Aorta (tissue), 5 donors: ENCODE measurements at places on chromosomes 3 and 15. TPM values are rescaled to one million over a fixed set of nuclear protein-coding genes. Genes with fewer than 3 reads are reported as not detected.
A peak's percentile ranks its signal among the peaks of the same experiment; 100 is the strongest.

TM4SF4 gene
- total RNA-seq: not detected

CNTN4 gene
- 228 TPM for total RNA-seq

ZNF80 gene
- total RNA-seq: 0.15 TPM

LARP6 gene
- total RNA-seq: 49.7 TPM

CCDC9B gene
- 59.6 TPM for total RNA-seq

GRCh38 chr3:45210308-45211041, 15.6 kb downstream of the TMEM158 start:
- H3K27me3 ChIP-seq: no peaks in the 10 kb centered on the region
- no peak overlapping the region for H3K27ac ChIP-seq
- H3K4me1 ChIP-seq: no peaks in the 10 kb centered on the region
- no peak overlapping the region for H3K4me3 ChIP-seq
- peak; percentile 93 for DNase-seq

DNA sequence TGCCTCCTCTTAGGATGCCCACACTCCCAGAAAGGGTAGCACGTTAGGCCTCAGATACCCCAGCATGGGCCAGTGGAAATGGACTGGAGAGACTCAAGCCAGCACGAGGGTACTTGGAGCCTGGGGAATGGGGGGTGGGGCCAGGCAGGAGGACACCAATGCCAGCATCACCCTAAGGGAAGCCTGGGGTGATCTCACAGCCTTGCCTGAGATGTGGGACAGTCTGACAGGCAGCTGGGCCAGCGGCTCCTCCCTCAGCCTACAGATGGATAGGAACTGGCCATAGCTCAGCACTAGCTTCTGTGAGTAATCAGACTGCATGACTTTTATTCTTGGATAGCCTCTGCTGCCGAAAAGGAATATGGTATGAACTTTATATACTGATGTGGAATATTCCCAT, 59.6 kb upstream of the MRPS22 start:
- DNase-seq: peak; percentile 26
- H3K27me3 ChIP-seq: no peaks in the 10 kb centered on the region
- H3K4me1 ChIP-seq: no peaks in the 10 kb centered on the region
- no peak overlapping the region for H3K4me3 ChIP-seq
- no peak overlapping the region for H3K27ac ChIP-seq
- no peaks in the 10 kb centered on the region for H3K36me3 ChIP-seq

- no peak for DNase-seq
- H3K27ac ChIP-seq: no peak overlapping the region
- H3K36me3 ChIP-seq: no peaks in the 10 kb centered on the region
Observed at GRCh38 chr3:33956206-33956605, 157.8 kb downstream of the PDCD6IP start.

- no peak for DNase-seq
- no peak overlapping the region for H3K4me3 ChIP-seq
- no peaks in the 10 kb centered on the region for H3K4me1 ChIP-seq
- H3K36me3 ChIP-seq: no peaks in the 10 kb centered on the region
- H3K27ac ChIP-seq: no peak overlapping the region
- H3K27me3 ChIP-seq: no peaks in the 10 kb centered on the region
Observed at GRCh38 chr15:34847598-34847997, 52.2 kb upstream of the ACTC1 start.

GRCh38 chr15:48422401-48422800, 91.2 kb downstream of the DUT start:
- no peaks in the 10 kb centered on the region for H3K27me3 ChIP-seq
- peaks cover 9% of the 10 kb centered on the region for H3K36me3 ChIP-seq
- no peak overlapping the region for H3K27ac ChIP-seq
- no peak overlapping the region for H3K4me3 ChIP-seq

GRCh38 chr3:73041537-73041936, 19.9 kb upstream of the EBLN2 start:
- no peak for DNase-seq
- no peaks in the 10 kb centered on the region for H3K27me3 ChIP-seq
- H3K4me3 ChIP-seq: peak overlapping the region; percentile 3
- no peaks in the 10 kb centered on the region for H3K36me3 ChIP-seq
- H3K4me1 ChIP-seq: peaks cover 10% of the 10 kb centered on the region

DNA sequence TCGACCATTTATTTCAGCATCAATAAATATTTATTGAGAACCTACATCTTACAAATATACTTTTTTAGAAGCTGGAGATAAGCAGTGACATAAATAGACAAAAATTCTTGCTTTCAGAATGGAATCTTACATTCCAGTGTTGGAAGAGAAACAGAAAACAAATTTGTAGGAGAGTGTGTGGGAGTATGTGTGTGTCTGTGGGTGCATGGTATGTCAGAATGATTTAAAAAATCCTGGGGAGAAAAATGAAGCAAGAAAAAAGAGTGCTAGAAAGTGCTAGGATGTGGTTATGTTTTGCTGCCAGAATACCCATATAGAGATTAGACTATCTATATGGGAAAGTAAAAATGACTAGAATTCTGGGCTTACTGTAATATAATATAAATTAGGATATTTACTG, 561.7 kb upstream of the SGO1 start:
- H3K4me3 ChIP-seq: no peak overlapping the region
- H3K27ac ChIP-seq: no peak overlapping the region
- no peaks in the 10 kb centered on the region for H3K27me3 ChIP-seq
- H3K36me3 ChIP-seq: no peaks in the 10 kb centered on the region
- no peak for DNase-seq
